ENCODE measurements at places on chromosomes 2 and 18.

DNA sequence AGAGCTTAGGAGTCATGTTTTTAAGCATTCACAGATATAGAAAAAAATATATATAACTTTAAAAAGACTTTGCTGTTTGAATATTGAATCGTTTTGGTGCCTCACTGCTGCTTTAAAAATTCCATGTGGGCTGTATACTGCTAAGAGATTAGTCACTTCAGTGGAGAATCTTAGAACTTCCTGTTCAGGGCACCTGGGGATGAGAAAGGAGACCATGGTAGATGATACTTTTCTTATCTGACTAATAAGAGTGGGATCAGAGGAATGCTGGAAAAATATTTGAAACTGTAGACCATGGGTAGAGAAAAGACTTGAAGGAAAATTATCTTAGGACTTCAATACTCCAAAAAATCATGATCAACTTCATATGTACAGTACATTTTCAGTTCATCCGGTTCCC is 442.2 kb upstream of the SETBP1 start:
- no peak for DNase-seq

DNA sequence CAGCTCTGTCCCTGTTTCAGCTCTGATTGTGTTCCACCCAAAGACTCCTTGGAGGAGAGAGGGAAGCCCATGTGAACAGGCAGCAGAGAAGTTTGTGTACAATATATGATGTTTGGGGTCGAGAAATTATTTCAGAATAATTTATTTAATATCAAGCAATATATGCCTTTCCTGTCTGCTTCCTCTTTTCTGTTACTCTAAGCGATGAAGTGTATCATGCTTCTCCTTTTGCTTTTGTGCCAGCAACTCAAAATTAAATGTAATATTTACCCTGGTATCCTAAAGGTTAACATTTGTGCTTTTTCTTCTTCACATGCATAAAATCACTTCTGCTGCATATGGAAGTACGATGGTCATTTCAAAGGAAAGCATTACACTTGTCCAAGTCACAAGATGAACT is 2.4 kb upstream of the NTSR2 start:
- DNase-seq: no peak

GRCh38 chr18:76487782-76488181 is 7.3 kb downstream of the ZNF516 start:
- DNase-seq: peak; percentile 34

GRCh38 chr2:25313711-25314513 is 27.8 kb downstream of the DNMT3A start:
- no peak for DNase-seq

DNA sequence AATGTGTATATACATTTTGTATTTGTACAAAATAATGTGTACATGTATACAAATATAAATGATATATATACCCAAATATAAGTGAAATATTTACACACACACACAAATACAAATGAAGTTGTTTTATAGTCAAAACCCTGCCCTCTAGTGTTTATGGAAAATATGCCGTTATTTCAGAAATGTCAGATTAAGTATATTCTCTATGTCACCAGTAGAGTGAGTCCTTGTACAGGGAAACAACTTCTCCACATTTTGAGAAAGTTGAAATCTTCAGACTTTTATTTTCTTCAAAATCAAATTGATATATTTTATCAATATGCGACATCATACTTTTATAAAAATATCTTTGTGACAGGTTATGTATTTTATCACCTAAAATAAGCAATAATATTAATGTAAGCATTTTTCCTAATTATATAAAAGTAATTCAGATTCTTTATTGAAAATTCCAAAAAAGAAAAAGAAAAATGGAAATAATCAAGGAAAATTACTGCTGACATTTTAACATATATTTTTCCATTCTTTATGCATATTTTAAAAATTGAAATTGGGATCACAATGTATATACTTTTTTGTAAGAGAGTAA is 22.4 kb downstream of the ARL6IP6 start:
- no peak for DNase-seq

DNA sequence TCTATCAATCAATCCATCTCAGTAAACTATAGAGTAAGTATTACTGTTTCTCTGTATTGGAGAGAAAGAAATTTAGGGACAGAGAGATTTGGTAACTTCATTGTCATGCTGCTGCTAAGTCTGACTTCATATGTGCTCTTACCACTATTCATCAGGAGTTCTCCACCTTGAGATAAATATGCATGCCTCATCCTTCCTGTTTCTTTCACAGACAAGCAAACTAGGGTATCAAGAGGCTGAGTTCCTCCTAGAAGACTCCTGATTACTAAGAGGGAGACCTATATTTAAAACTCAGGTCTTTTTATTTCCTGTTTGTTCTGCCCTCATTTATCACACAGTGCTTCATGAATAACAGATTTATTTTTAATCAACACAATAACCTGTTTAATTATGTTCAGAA is 34.1 kb downstream of the RIT2 start:
- DNase-seq: no peak

- no peak for DNase-seq
Observed at GRCh38 chr2:126888046-126888445, 10.6 kb upstream of the TEX51 start.

DNA sequence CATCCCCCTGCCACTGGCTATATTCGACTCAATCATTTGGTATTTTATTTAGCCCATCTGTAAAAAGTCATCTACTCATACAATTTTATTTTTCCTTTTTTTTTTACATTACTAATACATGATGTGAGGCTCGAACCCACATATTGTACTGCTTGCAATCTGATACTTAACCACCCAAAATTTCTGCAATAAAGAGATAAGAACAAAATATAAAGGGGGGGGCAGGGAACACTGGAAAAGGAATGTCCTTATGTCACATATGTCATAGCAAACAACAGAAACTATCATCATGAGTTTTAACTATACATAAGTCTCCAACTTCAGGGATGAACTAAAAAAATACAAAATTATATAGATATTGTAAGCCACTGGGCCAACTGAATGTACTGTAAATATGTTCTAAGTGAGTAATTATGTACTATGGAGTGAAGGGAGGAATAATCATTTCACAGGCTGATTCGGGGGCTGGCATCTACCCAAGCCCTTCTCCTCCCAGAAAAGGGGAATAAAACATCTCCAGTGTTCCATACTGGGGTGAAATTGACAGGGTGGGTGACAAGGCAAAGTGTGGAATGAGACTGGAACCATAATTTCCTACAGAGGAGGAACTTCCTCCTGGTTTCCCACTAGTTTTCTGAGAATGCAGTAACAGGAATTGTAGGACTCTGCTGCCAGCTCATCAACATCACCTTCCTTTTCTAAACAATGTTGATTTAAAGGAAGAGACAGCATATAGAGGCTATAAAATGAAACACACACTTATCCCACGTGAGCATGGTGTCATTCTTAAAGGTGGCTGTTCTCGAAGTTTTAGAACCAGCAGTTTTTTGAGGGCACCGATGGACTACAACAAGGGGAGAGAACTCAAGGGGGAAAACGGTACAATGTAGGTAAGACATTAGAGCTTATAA is 79.5 kb downstream of the FARSB start:
- DNase-seq: no peak

GRCh38 chr2:179429060-179429471 is 164.4 kb upstream of the SESTD1 start:
- no peak for DNase-seq

- DNase-seq: no peak
Observed at GRCh38 chr2:172552547-172553291, 3.2 kb upstream of the PDK1 start.

GRCh38 chr2:16171425-16171920 is 231.1 kb downstream of the MYCN start:
- DNase-seq: no peak

GRCh38 chr2:85758361-85759256 is 4.8 kb downstream of the ATOH8 start:
- peak; percentile 74 for DNase-seq

DNA sequence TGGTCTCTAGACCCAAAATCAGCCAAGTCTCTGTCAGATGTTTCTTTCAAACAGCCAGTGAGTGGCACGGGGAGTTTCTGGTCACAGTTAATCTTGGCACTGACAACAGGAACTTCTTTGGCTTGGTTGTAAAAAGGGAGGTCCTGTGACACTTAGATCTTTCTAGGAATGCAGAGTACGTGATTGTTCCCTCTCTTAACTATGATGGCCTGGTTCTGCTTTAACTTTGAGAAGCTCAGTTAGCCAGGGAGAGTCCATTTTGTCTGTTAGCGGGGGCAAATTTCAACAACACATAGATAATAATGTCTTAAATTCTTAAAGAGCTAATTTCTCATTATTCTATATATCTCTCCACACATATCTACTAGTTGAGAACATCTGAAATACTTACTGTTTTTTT is 344.5 kb upstream of the LRRTM4 start:
- DNase-seq: no peak

DNA sequence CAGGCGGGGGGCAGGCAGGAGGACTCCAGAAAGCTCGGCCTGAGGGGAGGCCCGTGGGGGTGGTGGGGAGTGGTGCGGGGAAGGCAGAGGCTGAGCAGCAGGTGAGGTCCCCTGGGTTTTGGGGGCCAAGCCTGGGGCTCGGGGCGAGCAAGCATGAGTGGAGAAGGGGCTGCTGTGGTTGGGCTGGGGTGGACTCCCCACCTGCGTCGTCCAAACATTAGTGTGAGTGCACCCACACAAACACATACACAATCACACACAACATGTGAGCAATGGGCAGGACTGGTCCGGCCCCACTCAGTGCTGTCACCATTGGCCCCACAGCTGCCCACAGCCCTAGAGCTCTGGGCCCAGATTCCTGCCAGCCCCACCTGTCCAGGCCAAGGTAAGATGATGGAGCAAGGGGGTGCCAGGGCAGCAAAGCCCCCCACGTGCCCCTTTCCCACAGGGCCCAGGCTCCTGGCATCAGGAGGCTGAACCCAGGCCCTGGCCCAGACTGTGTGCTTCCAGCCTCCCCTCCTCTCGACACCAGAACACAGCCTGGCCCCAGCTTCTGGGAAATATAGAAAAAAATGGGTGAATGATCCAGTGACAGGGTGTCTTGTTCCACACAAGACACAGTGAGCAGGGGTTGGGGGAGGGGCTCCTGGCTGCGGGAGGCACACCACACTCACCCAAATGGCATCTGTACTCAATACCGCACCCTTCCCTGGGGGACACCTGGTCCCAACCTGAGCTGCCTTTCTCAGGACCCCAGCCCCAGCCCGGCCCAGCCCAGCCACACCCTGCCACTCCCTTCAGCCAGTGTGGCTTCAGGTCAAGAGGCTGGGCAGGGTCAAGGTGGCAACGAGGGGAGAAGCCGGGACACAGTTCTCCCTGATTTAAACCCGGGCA is 463 bp upstream of the ALPP start:
- no peak for DNase-seq

GRCh38 chr2:216932113-216932862 is 72.4 kb upstream of the TNP1 start:
- DNase-seq: no peak

- no peak for DNase-seq
Observed at GRCh38 chr2:124692707-124693106, 667.6 kb downstream of the CNTNAP5 start.

DNA sequence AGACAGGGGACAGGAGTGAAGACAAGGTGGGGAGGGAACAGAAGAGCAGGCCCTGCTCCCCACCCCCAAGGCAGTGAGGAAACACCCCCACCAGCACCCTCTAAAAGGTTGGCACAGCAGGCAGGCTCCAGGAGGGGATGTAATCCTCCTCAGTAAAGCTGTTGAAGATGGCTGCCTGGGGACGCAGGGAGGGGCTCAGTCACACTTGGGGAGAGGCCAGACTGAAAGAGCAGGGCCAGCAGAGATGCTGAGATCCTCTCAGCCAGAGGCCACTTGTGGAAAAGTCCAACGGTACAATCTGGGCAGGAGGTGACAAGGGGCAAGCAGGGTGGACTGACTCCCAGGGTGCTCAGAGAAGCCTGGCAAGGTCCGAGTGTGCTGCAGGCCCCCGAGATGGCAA is 154.8 kb upstream of the ID2 start:
- DNase-seq: no peak

GRCh38 chr2:26479131-26479788 is 1.3 kb upstream of the OTOF start:
- DNase-seq: no peak

DNA sequence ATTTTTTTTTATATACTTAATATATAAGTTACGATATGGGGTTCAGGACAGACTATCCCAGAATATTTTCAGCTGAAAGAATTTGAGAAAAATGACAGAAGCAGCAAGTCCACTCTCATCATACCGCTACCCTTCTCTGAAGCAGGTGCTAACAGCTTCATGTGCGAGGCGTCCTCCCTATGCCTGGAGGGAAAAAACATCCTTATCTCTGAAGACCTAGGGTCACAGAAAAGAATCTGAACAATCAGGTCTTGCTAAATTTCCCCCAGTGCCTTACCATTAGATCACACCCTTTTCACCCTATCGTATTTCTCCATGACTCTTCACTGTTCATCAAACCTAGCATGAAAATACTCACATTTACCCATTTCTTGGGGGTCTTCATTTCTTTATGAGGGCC is 51.9 kb upstream of the CREB1 start:
- no peak for DNase-seq

GRCh38 chr2:107001964-107002696 is 116.2 kb upstream of the ST6GAL2 start:
- DNase-seq: peak; percentile 23

DNA sequence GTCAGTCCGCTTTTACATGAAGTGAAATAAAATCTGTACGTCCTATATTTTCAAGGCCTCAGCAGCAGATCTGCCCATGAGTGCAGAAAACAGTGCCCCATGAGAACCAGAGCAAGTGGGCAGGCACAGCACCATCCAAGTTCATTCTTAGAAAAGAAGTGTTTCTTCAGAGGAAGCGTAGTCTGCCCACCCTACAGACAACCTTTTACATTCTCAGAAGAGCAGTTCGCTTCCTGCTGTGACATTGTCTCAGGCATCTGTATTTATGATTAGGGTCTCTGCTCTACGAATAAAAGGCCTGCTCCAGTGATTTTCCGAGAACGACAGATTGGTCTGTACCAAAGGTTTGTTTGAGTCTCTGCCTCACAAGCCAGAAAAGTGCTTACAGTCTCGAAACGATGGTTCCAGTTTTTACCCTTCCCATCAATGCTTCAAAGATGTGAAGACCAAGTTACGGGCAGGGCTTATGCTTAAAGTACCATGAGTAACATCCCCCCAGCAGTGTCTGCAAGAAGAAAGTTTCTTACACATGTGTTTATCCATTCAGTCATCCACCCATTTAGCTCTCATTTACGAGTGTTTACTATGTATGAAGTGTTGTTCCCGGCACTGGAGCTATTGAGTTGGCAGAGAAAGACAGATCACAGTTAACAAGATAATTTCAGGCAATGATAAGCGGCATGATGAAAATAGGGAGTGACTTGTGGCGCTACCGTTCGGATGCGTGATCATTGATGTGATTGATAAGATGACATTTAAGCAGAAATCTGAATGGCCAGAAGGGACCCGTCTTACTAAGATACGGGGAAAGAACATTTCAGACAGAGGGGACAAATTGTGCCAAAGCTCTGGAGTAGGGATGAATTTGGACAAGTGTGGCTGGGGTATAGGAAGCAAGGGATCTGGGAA is 31.4 kb upstream of the CTLA4 start:
- DNase-seq: no peak

DNA sequence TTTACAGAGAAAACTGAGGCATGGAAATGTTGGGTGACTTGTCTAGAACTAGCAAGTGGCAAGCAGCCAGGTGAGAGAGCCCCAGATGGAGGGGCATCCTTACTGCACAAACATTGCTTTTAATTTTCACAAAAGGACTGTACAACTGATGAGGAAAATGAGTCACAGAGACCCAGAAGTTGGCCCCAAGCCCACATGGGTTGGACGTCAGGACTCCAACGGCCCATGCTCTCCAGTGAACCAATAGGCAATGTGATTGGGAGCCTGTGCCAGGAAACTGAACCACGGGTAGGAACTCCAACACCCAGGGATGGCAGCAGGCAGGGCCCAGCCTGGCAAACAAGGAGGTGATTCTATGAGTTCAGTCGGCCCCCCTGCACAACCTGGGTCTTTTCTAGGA is 50.8 kb downstream of the PID1 start:
- no peak for DNase-seq

All from NCI-H524 treated with DMSO at 0.1 percent for 48 hours (cell line).